Activated T-helper 2 cell treated with anti-CD3 and anti-CD28 coated beads, Interferon-gamma antibody, Interleukin-2, Interleukin-4, amounts not matched to agents 10 μg/mL and 5 μg/mL and 100 μg/mL, durations not matched to agents 14 hours and 24 hours and 36 hours (primary cell): ENCODE measurements at places on chromosomes 5 and 9.

GRCh38 chr5:83204651-83205050 lies 127.3 kb downstream of the XRCC4 start:
- no peak for DNase-seq

GRCh38 chr5:167241436-167242067 lies 1049.9 kb upstream of the WWC1 start:
- no peak for DNase-seq

DNA sequence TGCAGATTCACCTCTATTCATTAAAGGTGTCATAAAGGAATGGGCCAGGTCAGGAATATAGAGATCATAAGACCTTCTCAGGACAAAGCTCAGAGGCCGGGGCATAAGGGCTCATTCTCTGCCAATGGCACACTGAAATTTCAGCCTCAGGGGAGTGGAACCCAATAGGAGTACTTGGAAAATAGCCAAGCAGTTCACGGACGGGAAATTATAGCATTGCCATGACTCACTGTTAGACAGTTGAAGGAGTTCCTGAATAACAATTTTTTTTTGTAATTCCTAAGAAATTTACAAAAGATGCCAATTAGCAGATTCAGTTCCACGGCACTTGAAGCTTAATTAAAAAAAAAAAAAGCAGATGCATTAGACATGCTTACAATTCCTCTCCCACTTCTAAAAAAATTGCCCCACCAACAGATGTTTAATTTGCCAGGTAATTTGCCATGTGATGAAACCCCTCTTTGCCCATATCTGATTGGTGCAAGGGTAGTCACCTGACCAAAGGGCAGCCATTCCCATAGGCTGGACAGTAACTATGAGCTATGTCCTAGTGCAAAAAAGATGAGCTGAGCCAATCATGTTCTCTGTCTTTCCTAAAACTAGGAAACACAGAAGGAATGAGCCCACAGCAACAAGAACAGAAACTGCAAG lies 58.6 kb downstream of the PTCD2 start:
- no peak for DNase-seq

GRCh38 chr5:54959673-54960418 lies 25.5 kb downstream of the ESM1 start:
- no peak for DNase-seq

- DNase-seq: no peak
Measured at GRCh38 chr9:14806941-14807520, 84.5 kb upstream of the CER1 start.

- no peak for DNase-seq
Measured at GRCh38 chr5:143065996-143066522, 295.9 kb downstream of the ARHGAP26 start.

GRCh38 chr5:167065794-167066193 lies 1225.7 kb upstream of the WWC1 start:
- no peak for DNase-seq

- no peak for DNase-seq
Measured at GRCh38 chr5:96492459-96493047, 59.5 kb upstream of the PCSK1 start.

DNA sequence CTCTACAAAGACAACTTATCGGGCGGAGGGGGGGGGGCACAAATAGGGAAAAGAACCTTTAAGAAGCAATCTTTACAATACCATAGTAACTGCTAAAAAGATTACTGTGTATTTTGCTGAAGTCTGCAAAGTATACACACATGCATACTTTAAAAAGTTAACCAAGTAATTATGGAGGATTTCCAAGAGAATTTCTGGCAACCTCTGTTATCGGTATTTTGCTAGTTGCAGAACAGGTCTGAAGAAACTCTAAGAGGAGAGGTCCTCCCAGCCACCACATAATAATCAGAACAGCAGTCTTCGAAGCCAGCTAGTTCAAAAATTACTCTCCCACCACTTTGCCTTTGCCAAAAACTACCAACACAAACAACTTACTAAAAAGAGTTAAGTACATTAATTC lies 56.1 kb downstream of the UBAP2 start:
- DNase-seq: no peak

GRCh38 chr5:113875096-113875495 lies 361.6 kb downstream of the YTHDC2 start:
- no peak for DNase-seq

DNA sequence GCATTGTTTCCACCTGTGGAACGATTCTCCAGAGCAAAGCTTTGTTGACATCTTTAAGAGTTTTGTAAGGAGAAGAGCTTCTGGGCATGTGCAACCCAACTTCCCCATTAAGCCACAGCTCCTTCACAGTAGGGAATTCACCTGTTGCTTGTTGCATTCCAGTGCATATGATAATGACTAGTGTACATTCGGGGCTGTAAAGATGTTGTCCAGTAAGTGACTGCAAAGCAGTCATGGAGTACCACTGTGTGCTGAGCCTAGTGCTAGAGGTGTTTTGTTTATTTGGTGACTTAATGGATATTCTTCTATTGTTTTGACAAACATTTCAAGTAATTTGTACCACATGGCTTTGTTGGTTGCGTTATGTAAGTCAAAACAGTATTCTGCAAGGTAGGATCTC lies 12.8 kb downstream of the UGCG start:
- DNase-seq: no peak

DNA sequence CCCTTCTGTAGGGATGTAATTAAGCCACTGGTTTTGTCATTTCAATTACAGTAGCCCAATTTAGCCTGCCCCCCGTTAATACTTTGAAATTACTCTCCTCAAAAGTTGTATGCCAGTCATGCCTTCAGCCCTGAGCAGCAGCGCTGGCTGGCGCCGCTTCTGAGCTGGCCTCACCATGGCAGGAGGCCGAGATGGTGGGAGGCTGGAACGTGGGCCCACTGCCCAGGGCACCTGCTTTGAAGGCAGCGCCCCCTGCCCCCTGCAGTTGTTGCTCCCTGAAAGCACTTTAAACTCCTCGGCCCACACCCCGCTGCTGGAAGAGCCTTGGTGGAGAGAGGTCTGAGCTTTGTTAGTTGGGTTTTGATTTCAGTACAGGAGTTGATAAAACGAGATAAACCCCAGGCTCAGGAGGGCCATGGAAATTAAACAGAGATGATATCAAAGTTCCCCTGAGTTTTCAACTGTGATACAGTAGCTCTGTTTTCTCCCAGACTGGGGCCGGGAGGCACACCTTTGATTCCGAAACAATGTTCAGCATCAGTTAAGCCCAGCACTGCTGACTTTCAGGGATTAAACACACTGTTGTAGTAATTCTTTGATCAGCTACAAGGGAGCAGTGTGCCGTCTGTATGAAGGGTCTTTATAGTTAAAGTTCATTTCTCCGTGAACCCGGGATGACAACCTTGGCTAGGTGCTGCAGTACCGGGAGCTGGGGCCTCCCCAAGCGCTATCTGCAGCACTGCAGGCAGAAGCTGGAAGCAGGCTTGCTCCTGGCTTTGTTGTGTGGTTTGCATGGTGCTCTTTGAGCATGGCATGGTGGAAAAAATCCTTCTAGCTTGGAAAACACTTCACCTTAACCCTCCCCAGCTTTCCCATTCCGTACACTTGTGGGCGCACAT lies 9.5 kb downstream of the MVB12B start:
- no peak for DNase-seq

DNA sequence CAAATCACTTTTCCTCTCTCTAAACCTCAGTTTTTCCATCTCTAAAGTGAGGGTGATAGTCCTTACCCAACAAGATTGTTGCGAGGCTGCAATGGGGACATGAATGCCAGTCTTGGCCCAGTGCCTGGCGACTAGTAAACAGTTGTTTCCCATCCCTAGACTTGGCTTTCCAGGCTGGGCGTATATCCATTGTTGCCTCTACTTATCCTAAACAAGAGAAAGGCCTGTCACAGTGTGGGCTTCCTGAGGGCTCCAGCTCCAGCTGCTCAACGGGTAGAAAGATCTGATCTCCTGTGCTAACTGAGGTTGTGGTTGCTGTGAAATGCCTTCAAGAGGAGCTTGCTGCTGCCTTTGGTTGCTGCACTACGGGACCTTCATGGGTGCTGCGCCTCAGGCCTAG lies 142.0 kb downstream of the NSG2 start:
- DNase-seq: no peak

DNA sequence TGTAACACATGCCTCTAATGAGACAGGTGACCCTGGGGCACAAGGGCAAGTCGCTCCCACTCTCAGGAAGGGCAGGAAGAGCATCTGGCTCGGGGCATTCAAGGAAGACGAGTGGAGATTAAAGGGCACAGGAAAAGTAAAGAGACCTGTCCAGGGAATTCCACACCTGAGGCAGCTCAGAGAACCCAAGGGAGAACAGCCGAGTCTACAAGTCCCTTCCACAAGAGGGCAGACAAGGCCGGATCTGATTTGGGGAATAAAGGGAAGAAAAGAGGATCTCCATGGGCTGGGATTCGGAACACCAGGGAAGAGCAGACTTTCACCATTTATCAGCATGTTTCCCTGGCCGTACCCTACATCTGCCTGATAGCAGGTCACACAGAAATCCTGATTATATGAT lies 28.1 kb downstream of the GPX3 start:
- no peak for DNase-seq

- DNase-seq: no peak
Measured at GRCh38 chr5:1723476-1723875, 76.2 kb downstream of the MRPL36 start.

GRCh38 chr9:98477884-98478283 lies 222.4 kb upstream of the TBC1D2 start:
- DNase-seq: no peak

DNA sequence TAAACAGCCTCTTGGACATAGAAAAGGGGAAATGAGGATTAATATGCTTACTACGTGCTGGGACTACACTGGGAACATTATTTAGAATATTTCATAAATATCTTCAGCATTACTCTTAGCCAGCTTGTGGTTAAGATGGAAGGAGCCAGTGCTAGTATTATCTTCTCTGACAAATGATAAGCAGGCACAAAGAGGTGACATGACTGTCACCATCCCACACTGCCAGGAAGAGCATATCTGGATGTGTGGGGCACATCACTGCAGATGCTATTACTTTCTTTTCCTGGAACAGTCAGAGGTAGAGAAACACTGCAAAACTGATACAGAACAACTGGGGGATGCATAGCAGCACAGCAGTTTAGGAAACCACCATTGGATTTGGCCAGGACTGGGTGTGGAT lies 281.0 kb upstream of the TNC start:
- no peak for DNase-seq

GRCh38 chr5:76408104-76408654 lies 5.1 kb downstream of the IQGAP2 start:
- no peak for DNase-seq

GRCh38 chr5:1187950-1188334 lies 13.5 kb upstream of the SLC6A19 start:
- DNase-seq: no peak

DNA sequence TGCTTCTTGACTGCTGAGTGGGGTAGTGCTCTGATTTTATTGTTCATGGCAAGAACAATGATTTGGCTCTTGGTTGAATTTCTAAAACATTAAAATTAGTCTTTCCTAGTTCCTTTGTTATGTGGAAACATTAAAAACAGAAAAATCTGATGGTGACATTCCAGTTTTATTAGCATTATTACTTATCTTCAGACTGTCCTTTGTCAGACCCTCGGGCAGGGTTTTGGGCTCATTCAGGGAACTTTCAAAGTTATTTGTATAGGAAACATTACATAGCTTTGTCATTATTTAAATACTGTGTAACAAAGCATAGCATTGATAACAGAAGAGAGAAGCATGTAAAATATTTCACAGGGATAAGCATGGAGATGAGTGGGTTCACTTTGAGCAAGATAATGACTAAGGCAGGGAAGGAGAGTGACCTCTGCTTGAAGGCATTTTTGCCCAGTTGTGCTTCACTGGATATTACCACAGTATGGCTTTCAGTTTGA lies 119.9 kb downstream of the KDM4C start:
- no peak for DNase-seq

DNA sequence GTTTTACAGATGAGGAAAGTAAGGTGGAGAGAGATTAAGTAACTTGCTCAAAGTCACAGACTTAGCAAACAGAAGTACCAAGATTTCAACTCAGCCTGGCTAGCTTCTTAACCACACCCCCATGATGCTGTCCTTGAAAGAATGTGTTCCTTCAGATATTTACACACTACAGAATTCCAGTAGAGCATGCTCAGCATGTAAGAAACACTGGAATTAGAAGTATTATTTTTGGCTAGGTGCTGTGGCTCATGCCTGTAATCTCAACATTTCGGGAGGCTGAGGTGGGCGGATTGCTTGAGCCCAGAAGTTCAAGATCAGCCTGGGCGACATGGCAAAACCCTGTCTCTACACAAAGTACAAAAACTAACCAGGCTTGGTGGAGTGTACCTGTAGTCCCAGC lies 142.4 kb downstream of the EDIL3 start:
- no peak for DNase-seq

GRCh38 chr9:96185518-96186156 lies 116.3 kb downstream of the HSD17B3 start:
- DNase-seq: no peak

GRCh38 chr5:102754767-102755431 lies at the start of gene PAM:
Gene PAM (plus strand): TSS chr5:102755305. CDS start chr5:102866196, 110,891 bp downstream.
- peak; percentile 69 for DNase-seq

DNA sequence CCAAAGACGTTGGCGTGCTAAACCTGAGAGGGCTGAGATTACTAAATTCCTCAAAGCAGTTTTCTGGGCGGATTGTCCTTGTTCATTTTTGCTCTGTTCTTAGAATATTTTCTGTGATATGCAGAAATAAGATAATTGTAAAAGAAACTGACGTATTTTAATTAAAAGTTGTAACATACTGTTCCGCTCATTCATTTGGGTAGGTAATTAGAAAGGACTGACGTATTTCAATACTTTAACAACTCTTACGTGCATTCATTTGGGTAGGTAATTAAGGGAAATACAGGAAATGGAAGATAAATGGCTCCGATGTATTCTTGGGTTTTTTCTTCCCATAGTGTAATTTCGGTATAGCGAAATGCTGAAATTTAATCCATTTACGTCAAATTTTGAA lies 1.1 kb downstream of the OSTF1 start:
- DNase-seq: no peak

GRCh38 chr5:143142596-143143435 lies 260.7 kb downstream of the NR3C1 start:
- no peak for DNase-seq

DNA sequence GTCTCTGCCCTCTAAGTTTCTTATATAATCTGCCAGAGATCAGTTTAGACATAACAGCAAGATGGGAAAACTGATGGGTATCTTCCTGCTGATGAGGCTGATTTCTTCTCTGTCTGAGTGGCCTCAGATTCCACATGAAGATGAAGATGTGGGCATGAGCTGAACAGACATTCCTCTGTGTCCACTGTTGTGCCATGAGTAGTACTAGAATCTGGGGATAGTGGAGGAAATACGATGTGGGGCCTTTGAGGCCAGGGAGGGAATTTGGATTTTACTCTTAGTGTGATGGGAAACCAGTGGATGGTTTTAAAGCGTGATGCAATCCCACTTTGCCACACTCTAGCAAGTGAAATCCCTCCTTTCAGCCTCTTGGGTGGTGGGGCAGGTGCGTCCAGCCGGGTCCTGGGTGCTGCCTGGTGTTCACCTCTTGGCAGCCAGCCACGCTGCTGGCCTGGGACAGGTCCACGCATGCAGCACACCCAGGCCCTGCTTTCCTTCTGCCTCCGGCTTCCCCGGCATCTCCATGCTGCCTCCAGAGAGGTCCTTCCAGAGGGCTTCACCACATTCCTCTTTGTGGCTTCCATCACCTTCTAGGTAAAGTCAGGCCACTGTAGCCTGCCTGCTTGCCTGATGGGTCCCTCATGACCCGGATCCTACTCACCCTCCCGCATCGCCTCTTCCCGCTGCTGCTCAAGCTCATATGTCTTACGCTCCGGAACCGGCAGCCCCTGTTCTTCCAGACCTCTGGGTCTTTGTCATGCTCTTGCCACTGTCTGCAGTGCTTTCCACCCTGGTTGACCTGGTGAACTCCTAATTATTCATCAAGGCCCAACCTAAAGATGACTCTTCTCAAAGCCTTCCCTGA lies 28.1 kb upstream of the SH3PXD2B start:
- DNase-seq: no peak

- DNase-seq: no peak
Measured at GRCh38 chr5:140182075-140182711, 7.2 kb downstream of the CYSTM1 start.
